ENCODE measurements at places on chromosomes 6 and 20.

DNA sequence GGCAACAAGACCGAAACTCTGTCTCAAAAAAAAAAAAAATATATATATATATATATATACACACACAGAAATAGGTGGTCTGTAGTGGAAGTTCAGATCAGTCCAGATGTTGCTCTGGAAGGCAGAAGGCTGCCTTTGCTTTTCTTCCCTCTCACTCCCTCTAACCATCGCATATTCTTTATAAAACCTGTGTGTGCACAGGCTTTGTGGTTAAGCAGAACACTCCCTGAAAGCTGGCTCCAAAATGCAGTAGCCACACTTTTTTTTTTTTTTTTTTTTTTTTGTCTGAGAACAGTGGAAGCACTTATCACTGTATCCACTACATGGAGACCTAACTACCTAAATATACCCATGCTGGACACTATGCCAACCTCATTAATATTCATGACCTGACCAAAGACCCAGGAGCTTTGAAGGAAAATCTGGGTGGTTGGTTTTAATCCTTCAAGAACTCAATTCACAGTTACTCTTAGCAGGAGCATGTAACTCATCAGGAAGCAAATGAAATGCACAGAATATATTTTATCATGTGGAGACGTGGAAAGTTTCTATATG lies 20.0 kb upstream of the GFOD1 start:
- no peak for DNase-seq

- no peak for DNase-seq
Measured at GRCh38 chr20:10492065-10492464, 57.0 kb downstream of the SLX4IP start.

- no peak for DNase-seq
Measured at GRCh38 chr6:15194453-15194852, 51.4 kb upstream of the JARID2 start.

GRCh38 chr20:5195655-5196054 lies 68.8 kb downstream of the CDS2 start:
- DNase-seq = no peak

- DNase-seq = no peak
Measured at GRCh38 chr6:79173378-79173777, 61.1 kb downstream of the HMGN3 start.

DNA sequence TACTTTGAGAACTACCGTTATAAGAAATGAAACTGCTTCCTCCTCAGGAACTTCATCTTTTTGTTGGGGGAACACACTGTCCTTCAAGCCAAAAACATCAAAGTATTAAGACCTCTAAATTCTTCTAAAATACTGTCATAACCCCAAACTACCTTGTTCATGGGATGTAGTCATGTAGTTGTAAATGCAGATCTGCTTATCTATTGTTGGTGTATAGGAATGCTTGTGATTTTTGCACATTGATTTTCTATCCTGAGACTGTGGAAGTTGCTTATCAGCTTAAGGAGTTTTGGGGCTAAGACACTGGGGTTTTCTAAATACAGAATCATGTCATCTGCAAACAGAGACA lies 282.9 kb upstream of the RUNX2 start:
- no peak for DNase-seq

GRCh38 chr6:99432877-99433276 lies 7.8 kb upstream of the PNISR start:
- DNase-seq = no peak

DNA sequence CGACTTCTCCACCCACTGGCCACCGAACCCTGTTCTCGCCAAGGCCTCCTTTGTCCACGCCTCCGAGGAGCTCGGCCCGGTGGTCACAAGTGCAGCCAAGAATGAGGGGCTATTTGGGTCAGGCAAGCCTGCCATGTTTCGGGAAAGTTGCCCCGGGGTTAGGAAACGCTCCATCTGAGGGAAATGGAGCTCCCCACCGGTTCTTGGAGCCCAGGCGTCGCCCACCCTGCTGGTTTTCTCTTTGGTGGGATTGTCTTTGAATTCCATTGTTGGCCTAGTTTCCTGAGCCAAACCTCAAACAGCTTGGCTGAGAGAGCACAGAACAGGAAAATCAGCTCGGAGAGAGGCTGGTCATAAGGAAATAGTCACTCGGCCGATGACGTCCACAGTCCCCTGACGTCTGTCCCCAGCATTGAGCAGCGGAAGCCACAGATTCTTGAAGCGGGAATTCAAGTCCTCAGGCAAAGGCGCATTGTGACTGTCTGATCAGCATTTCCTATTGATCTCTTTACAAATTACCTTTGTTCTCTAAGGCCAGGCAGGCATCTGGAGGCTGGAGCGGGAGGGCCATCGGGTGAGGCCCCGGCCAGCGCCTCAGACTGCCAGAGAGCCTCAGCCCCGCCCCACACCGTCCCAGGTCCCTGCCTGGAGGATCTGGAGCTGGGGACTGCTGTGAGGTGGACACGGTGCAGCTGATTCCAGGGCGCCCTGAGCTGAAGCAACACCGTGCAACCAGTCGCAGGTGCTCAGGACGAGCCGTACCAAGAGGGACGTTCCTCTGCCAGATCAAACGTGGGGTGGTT lies 138.6 kb downstream of the DLL1 start:
- no peak for DNase-seq

DNA sequence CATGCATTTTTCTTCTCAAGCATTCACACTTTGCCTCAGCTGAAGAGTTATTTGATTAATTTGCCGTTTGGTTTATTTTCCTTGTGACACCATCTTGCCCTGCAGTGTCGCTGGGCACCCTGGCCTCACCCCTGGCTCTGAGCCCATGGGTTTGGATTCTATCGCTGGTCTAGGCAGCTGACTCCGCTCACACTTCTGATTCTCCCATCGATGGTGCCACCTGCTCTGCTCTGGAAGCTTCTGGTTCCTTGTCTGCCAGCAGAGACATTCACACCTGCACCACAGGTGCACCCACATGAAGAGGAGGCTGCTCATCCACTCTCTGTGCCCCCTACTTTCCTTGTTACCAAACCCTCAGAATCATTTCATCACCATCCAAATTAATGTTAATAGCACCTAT lies 291.6 kb upstream of the CDH4 start:
- no peak for DNase-seq
